ENCODE measurements at places on chromosomes 7 and 10.

- peak; percentile 13 for DNase-seq
Measured at GRCh38 chr7:112202816-112203215, 3.4 kb downstream of the DOCK4 start.

GRCh38 chr7:25996006-25996408 lies 156.0 kb upstream of the NFE2L3 start:
- no peak for DNase-seq

DNA sequence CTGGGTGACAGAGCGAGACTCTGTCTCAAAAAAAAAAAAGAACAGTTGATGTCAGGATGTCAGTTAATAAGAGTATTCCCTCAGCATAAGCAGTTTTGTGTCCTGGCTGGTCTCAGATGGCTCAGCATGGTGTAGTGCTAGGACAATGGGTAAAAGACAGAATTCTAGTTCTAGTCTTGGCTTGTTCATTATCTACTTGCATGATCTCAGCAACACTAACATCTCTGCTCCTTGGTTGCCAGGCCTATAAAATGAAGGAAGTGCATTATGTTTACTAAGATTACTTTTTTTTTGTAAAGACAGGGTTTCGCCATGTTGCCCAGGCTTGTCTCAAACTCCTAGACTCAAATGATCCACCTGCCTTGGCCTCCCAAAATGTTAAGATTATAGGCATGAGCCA lies 84.3 kb upstream of the SP8 start:
- DNase-seq, result no peak

- no peak for DNase-seq
Measured at GRCh38 chr10:44517635-44518034, 132.7 kb upstream of the CXCL12 start.

- DNase-seq, result peak; percentile 38
Measured at GRCh38 chr10:132387764-132388210, 9.2 kb upstream of the PWWP2B start.

GRCh38 chr10:32929634-32930033 lies 28.4 kb downstream of the ITGB1 start:
- DNase-seq, result no peak

DNA sequence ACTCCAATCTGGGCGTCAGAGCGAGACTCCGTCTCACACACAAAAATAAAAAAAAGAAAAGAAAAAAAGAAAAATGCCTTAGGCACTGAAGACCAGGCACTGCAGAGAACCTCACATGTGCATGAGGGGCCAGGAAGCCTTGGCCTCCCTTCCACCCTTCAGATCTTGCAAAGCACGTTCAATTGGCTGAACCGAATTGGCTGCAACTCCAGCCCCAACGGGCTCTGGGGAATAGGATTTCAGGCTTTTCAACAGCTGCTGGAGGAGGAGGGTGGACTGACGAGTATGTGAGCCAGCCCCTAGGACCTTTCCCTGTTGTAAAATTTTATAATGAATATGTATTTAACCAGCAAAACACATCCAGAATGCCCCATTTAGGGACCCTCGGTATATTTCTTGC lies 16.7 kb downstream of the TMEM120A start:
- peak; percentile 80 for DNase-seq

GRCh38 chr10:26090026-26090425 lies 126.5 kb upstream of the GAD2 start:
- no peak for DNase-seq

DNA sequence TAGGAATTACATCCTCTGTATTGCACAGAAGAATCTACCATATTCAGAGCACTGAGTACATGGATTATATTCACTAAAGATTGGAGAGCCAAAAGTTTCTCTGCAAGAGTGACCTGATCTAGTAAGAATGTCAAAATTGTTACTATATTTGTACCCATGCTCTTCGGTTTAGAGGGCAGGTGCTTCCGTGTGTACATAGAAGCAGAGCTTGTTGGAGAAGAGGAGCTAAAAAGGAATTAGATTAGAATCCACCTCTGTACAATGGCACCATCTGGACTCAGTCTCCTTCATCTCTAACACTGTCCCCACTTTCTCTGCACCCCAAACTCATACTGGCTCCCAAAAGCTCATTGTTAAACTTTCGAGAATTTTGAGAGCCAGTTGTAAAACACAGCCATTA lies 8.3 kb downstream of the CALD1 start:
- DNase-seq, result peak; percentile 29

GRCh38 chr10:5618829-5619228 lies 47.6 kb downstream of the ASB13 start:
- peak; percentile 57 for DNase-seq

DNA sequence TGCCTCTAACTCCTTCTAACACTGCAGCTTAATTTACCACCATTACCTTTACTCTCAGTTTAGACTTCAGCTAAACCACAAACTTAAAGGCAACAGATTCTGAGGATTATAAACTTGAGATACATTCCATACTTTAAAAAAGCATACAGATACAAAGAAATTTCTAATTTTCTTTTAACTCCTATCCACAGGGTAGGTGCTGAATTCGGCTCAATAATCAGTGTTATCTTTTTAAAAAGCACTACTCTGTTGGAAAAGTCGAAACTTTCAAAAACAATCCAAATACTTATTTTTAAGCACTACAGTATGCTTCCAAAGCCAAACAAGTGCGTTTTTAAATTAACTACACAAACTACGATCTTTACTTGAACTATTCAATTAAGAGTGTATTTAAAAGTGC lies 1.0 kb downstream of the SMNDC1 start:
- peak; percentile 5 for DNase-seq

- DNase-seq, result no peak
Measured at GRCh38 chr7:711093-711921, 15.2 kb upstream of the DNAAF5 start.

DNA sequence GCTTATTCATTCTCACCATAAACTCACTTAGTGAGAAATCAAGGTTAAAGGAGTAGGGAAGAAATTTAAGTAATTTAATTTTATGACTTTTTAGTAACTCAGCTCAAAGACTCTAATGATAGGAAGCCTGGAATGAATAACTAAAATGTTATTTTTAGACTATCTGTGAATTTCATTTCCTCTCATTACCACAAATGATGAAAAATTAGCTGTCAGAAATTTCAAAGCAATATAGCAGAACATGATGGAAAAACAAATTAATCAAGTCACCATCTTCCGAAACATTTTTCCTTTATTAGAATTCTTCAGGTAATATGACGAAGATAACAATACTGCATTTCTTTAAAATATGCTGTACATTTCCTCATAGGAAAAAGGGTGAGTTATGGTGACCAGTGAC lies 2.7 kb upstream of the ITGB8 start:
- DNase-seq, result no peak

DNA sequence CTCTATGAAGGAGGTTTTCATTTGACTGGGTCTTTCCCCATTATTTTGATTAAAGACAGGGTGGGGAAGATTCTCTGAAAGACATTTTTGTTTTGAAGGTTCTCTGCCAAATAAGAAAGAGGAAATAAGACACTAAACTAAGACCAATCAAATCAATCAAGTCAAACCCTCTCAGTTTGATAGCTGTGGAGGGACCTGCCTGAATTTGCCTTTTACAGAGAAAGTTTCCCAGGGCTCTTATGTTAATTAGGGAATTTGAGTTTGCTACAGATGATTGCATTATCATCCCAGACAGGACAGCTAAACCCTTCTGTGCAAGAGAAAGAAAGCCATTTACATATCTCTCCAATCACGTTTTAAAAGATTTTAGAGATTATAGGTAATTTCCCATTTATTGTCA lies 80.0 kb downstream of the CSTF2T start:
- no peak for DNase-seq

DNA sequence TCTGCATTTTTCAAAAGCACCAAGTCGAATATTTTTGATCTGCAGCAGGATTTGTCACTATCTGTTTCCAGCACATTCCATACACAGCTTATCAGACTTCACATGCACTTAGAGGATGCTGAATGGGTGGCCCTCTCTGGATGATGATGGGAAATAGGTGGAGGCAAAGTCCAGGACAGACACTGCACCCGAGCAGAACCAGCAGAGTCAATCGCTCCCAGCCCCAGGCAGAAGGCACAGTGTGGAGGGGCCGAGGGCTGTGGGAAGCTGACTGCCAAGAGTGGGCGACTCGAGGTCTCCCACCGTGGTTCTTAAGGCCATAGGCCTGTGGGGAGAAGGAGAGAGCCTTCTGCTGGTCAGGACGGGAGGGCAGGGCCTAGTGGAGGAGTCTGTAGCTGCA lies 490.2 kb upstream of the MGMT start:
- DNase-seq, result no peak

GRCh38 chr10:75877877-75878276 lies 446.5 kb downstream of the LRMDA start:
- no peak for DNase-seq

DNA sequence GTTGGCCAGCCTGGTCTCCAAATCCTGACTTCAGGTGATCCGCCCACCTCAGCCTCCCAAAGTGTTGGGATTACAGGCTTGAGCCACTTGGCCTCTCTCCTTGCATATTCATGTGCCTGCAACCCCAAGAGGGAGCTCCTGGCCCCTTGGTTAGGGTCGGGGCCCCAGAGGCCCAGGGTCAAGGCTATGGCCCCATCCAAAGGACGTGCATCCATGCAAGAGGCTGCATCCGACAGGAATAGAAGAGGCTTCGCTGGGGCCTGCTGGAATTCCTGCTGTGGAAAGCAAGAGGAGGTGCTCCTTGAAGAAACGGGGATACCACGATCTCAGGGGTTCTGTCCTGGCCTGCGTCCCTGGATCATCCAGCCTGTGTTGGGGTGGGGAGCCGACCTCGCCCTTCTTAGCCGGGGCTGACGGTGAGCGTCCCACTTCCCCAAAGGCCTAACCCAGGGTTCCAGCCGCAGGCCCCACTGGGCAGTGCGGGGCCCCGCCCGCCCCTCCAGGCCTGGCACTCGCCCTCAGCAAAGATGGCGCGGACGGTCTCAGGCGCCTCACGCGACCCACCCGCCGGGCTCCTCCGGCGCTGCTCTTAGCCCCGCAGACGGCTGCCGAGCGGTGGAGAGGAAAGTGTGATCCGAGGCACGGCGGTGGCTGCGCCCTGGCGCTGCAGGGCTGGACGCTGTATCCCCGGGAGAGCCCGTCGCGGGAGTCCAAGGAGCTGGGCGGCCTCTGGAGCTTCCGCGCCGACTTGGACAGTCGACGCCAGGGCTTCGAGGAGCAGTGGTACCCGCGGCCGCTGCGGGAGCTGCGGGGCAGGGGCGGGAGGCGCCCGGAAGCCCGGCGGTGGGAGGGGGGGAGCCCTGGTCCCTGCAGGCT lies 54.7 kb downstream of the ZNF727 start:
- no peak for DNase-seq

GRCh38 chr7:150383710-150384397 lies 4.7 kb downstream of the ZNF775 start:
- no peak for DNase-seq

DNA sequence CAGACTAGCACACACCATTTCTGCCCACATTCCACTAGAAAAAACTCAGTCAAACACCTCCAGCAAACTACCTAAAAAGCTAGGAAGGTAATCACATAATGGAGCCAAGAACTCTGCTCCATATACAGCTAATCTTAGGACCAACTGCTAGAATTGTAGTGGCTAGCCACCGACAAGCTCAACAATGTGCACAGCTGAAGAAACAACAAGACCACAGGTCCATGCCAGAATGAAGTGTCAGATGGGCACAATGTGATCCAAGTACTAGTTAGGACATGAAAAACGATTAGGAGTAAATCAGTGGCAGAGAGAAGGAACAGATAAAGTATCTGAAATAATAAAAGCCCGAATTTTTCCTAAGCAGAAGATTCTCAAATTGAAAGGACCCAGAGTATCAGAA lies 38.6 kb downstream of the TMEM106B start:
- no peak for DNase-seq

GRCh38 chr7:102874166-102874829 lies 38.5 kb upstream of the LRRC17 start:
- peak; percentile 84 for DNase-seq

- peak; percentile 79 for DNase-seq
Measured at GRCh38 chr7:116953906-116954838, 871 bp downstream of the ST7 start.

DNA sequence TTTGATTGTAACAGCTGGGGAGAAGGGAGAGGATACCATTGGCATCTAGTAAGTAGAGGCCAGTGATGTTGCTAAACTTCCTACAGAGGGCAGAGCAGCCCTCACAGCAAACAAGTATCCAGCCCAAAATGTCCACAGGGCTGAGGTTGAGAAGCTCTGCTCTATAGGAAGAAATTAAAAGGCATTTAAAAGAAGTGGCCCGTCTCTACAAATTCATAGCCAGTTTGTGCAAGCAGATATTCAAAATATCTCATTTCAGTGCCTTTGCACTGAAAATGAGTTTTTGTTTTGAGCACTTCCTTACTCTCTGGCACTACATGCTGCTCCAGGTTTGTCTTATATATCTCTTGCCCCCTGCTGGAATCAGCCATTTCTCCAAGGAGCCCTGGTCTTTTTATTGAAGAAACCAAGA lies 330.0 kb downstream of the BBS9 start:
- DNase-seq, result peak; percentile 78

GRCh38 chr7:108908456-108908855 lies 338.8 kb downstream of the DNAJB9 start:
- DNase-seq, result no peak

DNA sequence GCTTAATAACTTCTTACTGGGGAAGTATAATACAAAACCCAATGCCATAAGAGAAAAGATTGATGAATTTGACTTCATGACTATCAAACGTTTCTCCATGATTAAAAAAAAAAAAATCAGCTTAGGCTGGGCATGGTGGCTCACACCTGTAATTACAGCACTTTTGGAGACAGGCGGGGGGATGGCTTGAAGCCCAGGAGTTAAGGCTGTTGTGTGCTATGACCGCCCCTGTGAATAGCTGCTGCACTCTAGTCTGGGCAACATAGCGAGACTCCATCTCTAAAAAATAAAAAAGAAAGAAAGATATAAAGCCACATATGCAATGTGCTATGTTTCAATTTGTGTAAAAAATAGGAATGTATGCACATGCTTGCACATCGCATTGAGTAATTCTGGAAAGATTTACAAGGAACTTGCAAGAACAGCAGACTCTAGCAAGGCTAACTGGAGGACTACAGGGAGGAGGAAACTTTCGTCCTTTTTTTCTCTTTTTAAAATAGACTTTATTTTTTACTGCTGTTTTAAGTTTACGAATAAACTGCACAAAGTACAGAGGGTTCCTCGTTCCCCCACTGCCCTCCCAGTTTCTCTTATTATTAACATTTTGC lies 10.3 kb upstream of the RARRES2 start:
- no peak for DNase-seq

DNA sequence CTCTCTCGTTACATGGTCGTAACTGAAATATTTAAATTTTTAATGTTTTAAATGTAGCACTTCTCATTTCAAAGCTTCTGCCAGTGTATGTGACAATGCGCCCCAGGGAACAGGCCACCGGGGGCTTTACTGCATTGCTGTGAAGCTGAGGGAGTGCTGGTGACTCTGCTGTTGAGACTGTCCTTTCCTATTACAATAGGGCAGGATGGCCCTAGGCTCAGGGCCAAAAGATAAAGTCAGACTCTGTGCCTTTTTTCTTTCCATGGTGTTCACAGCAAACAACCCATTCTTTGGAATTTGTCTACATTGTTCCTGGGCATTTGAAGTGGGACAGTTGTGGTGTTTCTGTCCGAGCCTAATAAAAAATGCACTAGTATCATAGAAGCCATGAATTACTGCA lies 107.3 kb downstream of the GALNT11 start:
- DNase-seq, result no peak

All from fibroblast of the aortic adventitia (primary cell).